HEK293T (cell line): ENCODE measurements at places on chromosomes 7 and 10.

DNA sequence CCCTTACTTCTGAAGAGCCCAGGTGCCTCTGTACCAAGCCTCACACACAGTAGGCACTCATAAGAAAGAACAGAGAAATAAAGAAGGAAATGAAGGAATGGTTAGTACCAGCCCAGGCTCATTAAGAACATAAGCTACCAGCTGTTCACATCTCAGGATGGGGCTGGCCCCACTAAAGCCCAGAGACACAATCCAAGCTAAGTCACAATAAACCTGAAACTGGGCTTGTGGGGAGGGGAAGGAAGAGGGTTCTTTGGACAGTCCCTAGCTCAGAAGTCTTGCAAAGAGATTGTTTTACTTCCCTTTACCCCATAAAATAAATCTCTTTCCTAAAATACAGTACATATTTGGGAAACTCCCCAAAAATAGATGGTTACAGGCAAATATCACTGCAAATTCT lies 24.3 kb downstream of the FBXW4 start:
- DNase-seq = no peak

GRCh38 chr7:133550145-133550544 lies 297.3 kb downstream of the EXOC4 start:
- DNase-seq = no peak

GRCh38 chr7:74725840-74726239 lies 48.0 kb upstream of the NCF1 start:
- no peak for DNase-seq

DNA sequence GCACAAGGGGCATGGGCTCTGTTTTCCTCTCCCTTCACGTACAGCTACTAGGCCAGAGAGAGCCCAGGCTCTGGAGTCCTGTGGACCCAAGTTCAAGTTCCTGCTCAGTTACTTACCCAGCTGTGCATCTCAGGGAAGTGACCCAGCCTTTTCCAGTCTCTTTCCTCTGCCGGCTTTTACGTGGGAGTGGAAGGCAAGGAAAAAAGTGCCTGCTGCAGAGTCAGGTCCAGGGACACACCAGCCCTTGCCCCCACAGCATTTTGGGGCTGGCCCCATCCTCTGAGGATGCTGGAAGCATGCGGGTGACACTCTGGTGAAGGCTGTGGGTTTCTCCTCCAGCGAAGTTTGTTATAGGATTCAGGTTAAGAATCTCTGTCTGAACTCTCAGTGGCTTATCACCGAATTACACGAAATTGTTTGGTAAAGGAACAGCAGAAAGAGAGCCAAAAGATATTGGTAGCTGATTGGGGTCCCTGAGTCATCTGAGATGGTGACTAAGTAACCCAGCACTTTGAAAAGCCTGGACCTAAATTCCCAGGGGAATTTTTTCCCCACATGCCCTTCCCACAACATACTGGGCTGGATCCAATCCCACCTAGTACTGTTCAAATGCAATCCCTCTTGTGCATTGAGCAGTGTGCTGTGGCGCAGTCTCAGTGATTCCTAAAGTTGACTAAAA lies 424.3 kb downstream of the RPS24 start:
- no peak for DNase-seq

GRCh38 chr7:139626817-139627216 lies 103.3 kb downstream of the CLEC2L start:
- DNase-seq = no peak

DNA sequence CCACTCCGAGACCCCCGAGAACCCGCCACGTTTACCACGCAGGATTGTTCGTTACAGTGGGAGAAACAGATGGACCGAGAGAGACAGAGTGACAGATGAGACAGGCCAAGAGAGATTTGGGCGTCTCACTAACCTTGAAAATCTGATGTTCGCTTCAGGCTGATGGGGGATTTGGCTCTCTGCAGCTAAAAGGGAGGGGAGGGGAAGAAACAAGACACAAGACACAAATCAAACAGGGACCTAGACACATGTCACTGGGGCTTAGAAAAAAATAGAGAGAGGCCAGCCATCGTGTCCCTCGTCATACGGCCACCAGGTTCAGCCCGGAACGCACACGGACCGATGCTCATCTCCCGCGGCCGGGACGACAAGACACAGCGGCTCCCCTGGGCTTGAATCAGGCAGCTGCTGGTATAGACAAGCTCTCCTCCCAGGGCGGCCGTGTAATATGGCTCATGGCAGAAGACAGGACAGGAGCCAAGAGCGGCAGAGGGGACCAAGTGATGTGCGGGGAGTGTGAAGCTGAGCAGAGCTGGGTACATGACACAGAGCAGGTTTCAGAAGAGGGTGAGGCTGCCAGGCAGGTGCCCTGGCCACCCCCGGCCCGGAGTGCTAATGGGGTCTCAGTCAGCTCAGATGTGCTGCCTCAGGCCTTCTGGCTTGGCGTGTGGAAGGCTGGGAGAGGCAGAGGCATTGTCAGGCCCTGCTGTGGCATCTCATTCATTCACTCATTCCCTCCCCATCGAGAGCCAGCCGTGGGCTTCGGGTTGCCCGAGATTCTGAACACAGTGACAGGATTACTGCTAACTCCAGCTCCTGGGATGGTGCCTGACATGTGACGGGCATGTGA lies 88.5 kb upstream of the GNA12 start:
- no peak for DNase-seq

- peak; percentile 88 for DNase-seq
Measured at GRCh38 chr10:103712898-103713498, 142.4 kb downstream of the SH3PXD2A start.

GRCh38 chr10:32650246-32650655 lies 204.3 kb downstream of the CCDC7 start:
- no peak for DNase-seq

DNA sequence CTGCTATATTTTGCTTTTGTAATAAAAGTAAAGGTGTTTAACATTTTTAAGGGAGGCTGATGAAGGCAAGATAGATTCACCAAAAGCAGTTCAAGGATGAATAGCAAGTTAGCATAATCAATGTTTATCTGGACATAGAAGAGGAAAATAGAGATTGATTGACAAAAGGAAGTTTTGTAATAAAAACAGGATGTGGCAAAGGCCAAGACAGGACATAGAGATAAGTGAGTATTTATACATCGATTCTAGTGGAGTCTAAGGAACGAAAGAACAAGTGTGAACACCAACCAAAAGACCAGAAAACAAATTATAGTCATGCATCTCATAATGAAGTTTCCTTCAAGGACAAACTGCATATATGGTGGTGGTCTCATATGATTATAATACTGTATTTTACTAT lies 123.8 kb downstream of the CCDC71L start:
- no peak for DNase-seq
